ENCODE measurements at places on chromosomes 2 and 18.

DNA sequence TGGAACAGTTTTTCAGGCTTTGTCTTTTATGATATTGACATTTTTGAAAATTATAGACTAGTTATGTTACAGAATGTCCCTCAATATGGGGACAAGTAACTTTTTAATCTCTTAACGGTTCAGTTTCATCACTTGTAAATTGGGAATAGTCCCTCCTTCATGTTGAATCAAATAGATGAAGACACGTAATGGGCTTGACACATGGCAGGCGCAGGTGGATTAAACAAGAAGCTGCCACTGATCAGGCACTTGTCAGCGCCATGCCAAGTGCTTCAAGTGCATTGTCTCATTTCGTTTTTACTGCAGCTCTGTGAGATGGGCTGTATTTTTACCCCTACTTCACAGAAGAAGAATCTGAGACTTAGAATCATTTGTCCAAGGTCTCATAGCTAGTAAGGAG, 9.5 kb upstream of the SMAD4 start:
- no peak for DNase-seq

DNA sequence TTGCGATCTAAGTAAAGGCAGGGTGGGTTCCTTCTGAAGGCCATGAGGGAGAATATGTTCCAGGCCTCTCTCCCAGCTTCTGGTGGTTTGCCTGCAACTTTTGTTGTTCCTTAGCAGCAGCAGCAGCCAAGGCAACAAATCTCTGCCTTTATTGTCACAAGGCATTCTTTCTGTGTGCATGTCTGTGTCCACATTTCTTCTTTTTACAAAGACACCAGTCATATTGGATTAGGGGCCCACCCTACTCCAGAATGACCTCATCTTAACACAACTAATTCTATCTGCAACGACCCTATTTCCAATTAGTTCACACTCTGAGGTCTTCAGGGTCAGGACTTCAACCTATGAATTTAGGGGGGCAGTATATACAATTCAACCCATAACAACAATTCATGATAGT, 587.5 kb downstream of the XIRP2 start:
- DNase-seq: no peak

GRCh38 chr2:129877795-129878775, 101.4 kb upstream of the RAB6C start:
- no peak for DNase-seq

GRCh38 chr2:201425952-201426351, 25.3 kb downstream of the TRAK2 start:
- no peak for DNase-seq

DNA sequence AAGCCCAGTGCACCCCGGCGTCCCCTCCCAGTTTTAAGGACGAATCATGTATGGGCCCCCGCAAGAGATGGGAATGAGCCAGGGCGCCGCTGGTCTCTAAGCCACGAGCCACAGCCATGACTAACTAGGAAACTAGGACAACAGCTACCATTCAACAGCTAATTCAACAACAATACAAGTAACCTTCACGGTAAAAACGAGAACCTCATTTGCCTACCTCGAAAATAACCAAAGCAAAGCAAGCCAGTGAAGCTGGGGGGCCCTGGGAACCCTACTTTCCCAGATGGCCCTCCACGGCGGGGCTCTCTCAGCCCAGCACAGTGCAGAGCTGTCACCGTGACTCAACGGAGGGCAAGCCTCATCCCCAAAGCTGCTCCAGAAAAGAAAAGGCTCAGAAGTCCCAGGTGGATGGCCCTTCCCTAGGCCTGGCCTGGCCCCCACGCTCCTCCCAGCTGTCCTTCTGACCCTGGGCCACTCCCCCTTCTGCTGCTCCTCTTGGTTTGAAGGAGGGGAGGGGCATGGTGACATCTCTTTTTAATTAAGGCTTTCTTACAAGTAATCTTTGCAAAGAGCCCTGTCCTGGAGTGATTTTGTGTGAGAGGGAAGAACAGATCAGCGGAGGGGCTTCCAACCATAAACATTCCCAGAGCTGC, 126.3 kb downstream of the HDAC4 start:
- DNase-seq: no peak

DNA sequence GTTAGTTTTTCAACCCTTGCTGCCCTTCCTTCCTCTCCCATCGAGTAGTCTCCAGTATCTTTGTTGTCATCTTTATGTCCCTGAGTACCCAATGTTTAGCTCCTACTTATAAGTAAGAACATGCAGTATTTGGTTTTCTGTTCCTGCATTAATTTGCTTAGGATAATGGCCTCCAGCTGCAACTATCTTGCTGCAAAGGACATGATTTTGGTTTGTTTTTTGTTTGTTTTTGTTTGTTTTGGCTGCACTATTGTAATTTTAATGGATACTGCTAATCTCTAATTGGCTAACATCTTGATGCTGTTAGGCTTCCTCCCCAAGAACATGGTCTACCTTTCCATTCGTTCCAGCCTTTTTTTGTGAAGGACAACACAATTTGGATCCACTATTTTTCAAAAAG, 31.2 kb upstream of the HNRNPLL start:
- no peak for DNase-seq

Data from heart left ventricle (tissue), 16 donors.